ENCODE measurements at places on chromosomes 13 and 19.
A peak's percentile ranks its signal among the peaks of the same experiment; 100 is the strongest.

DNA sequence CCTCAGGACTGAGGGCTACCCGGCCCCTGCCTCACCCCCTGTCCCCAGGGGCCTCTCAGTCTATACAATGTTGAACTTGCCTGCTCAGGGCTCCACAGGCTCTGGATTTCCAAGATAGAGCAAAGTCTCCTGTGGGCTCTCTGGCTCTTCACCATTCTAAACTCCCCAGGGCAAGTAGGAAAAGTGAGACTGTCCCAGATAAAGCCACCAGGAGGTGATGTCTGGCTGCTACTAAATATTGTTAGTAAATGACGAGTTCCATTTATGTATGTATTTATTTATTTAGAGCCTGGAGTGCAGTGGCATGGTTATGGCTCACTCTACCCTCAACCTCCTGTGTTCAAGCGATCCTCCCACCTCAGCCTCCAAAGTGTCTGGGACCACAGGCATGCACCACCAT is 73.6 kb upstream of the SIAH3 start:
- DNase-seq = no peak

- no peak for DNase-seq
These were observed 4.8 kb downstream of the ZBTB7A start for GRCh38 chr19:4061683-4062418.

DNA sequence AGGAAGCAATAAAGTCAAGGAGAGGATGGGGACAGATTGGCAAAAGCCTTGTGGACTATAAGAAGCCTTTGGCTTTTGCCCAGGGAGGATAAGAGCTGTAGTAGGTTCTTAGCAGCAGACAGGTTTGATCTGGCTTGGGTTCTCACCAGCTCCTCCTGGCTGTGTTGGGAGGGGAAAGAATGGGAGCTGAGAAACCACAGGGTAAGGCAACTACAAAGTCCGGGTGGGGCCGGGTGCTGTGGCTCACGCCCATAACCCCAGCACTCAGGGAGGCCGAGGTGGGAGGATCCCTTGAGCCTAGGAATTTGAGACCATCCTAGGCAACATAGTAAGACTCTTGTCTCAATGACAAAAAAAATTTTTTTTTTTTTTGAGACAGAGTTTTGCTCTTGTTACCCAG is 20.6 kb downstream of the NECTIN2 start:
- DNase-seq = no peak

DNA sequence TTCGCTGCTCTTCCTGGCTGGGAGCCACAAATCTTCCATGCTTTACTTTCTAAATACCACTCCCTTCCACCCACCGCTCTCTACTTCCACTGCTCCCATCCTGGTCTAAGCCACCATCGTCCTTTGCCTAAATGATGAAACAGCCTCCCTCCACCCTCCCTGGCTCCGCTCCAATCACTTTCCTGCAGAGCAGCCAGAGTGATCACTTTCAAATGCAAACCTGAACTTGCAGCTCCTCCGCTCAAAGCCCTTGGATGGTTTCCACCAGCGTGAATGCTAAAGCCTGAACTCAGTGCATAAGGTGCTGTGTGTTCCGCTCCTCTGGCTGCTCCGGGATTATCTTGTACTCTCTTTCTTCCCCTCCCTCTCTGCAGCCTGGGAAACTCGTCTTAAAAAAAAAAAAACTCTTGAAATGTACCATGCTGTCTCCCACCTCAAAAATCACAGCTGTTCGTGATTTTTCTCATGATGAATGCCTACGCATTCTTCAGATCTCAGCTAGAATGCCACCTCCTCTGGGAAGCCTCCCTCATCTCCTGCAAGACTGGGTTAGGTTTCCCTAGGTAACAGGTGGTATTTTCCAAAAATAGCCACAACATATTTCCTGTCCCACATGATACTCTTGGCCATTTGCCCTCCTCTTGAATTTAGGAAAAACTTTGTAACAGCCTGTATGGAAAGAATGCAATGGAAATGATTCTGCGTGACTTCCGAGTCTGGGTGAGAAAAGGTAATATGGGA is 3.7 kb upstream of the SIN3B start:
- no peak for DNase-seq

DNA sequence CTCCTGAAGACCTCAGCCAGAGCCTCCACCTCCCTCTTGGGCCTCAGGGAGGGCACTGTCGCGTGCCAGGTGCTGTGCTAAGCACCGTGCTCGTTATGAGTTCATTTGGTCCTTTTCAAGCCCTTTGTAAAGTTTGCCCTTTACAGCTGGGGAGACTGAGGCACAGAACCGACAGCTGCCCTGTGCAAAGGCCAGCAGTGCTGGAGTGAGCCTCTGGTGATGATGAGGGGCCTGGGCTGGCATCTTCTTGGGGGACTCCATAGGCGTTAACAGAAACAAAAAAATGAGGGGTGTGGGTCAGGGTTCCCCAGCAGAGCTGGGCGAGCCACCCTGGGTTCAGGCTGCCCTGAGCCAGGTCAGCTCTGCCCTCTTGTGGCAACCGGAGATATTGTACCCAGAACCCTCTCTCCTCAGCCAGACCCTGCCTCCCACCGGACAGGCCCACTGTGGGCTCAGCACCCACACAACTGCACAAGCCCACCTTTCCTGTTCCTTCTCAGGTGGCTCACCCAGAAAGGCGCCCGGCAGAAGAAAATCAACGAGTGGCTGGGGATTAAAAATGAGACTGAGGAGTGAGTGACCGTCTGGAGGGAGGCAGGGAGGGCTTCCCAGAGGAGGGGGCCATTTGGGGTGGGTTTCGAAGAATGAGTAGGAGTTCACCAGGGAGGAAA is 5.5 kb upstream of the IFI30 start:
- DNase-seq = peak; percentile 48

DNA sequence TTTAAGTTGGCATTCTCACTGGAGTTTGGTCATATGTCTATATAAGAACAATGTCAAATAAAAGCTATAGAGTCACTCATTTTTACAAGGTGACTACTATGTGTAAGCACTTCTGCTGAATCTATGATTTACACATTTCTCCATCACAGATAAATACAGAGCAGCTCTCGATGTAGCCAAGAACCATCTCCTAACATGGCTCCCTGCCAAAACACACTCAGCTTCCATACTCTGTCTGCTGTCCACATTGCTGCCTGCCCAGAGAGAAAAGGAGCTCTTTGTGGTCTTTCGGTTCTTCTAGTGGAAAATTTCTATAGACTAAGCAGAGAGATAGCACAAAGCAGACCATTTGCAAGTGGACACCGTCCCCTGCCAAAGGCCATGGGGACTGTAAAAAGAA is 190.9 kb upstream of the KLF12 start:
- no peak for DNase-seq

GRCh38 chr19:39436350-39436716 is 584 bp upstream of the RPS16 start:
- DNase-seq = no peak

GRCh38 chr13:103471896-103472295 is 405.7 kb upstream of the SLC10A2 start:
- DNase-seq = no peak

DNA sequence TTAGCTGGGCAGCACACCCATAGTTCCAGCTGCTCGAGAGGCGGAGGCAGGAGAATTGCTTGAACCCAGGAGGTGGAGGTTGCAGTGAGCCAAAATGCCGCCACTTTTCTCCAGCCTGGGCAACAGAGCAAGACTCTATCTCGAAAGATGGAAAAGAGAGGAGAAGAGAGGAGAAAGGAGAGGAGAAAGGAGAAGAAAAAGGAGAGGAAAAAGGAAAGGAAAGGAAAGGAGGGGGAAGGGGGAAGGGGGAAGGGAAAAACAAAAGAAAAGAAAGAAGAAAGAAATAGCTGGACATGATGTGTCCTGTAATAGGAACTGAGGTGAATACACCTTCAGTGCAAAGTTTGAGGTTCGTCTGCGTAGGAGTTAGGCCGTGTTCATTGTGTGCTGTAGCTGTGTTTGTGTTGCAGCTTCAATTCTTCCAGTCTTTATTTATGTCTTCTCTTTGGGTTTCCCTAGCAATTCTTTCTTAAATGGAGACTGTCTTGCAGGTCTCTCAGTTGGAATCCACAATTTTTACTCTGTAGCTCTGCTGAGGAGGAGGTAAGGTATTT is 13.4 kb downstream of the ZNF607 start:
- no peak for DNase-seq

DNA sequence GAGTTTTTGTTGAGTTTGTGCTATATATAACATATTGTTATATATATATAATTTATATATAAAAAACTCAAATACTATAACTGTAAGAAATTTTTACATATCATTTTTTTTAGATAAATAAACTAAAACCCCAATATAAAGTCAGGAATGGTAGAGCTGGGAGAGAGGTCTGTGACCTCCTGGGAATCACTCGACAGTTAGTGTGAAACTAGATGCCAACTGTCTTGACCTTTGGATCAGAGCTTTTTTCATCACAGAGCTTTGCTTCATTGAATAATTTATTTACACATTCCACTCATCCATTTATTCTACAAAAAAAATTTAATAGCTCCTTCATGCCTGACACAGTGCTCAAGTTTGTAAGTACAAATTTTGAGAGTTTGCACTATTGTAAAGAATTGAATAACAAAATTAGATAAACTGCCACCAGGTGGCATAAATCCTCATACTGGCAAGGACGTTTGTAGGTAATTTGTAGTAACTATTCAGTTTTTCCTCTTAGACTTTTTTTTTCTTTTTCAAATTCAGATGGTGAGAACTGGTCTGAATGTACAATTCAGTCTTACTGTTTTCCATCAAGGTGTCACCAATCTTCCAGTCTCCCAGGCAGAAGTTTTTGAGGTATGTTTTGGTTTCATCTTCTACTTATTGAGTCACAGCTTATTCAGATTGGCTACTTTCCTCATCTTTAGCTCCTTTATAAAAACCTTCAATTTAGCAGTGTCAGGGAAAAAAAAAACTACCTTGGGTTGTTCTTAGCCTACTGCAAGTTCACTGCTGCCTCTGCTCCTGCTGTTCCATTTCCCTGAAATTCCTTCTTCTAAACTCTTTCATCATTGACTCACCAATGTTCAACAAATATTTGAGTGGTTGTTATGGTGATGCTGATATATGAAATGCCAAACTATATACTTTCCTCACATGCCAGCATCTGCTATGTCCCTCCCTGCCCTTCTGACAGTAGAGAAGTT is 28.7 kb downstream of the LACC1 start:
- no peak for DNase-seq

- DNase-seq = no peak
These were observed 27.9 kb upstream of the PARP4 start for GRCh38 chr13:24540236-24541126.

DNA sequence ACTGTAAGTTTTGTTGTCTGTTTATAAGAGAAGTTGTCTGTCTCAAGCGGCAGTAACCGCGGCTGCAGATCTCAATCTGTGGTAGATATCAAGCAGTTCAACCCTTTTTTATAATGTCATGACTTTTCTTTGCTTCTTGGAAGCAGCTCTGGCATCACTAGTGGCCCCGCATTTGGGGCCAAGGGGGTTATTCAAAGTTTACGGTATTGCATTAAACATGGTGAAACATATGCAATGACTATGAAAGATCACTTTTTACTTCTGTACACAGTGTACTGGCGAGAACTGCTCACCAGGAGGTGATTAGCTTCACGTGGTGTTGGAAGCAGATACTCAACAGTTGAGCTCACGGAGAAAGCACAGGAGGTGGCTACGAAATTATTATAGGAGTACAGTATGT is 4.6 kb upstream of the FFAR3 start:
- DNase-seq = no peak

DNA sequence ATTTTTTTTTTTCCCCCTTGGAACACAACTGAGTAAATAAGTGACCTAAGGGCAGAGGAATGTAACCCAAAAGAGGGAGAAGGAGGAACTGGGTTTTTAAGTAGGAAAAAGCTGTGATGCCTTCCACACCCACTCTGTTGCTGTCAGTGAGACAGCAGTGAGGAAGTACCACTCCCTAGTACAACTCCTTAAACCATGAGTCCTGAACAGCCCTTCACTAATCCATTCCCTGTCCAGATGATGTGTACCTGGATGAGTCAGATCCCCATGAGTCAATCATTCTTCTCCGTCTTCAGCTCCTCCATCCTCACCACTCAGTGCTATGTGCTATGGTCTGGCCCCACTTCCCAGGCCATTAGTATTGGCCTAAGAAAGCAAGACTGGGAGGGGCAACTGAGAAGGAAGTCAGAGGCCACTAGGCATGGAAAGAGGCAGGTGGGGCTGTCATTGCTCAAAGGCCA is 12.9 kb upstream of the CXCL17 start:
- no peak for DNase-seq

DNA sequence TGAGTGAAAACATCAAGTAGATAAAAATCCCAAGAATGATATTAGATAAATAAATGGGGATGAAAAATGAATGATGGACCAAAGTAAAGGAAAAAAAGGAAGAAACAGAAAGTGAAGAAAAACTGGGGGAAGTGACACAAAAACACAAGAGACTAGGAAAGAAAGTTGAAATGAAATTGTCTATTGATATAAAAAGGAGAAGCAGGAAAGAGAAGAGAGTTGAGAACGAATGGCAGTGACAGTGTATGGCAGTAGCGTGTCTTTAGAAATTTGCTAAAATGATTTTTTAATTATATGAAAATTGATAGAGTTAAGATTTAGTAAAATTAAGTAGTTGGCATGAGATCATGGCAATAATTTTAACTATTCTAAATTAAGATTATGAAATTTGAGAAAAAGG is 36.3 kb upstream of the SGCG start:
- DNase-seq = no peak

DNA sequence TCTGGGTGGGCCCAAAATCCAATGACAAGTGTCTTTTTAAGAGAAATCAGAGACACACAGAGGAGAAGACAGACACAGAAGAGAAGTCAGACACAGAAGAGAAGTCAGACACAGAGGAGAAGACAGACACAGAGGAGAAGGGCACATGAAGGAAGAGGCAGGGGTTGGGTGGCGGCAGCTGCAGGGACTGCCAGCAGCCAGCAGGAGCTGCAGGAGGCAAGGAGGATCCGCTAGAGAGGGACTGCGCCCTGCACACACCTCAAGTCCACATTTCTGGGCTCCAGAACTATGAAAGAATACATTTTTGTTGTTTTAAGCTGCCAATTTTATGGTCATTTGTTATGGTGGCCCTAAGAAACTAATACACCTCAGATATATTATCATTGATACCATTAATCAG is 140.6 kb downstream of the ZIC5 start:
- DNase-seq = no peak

DNA sequence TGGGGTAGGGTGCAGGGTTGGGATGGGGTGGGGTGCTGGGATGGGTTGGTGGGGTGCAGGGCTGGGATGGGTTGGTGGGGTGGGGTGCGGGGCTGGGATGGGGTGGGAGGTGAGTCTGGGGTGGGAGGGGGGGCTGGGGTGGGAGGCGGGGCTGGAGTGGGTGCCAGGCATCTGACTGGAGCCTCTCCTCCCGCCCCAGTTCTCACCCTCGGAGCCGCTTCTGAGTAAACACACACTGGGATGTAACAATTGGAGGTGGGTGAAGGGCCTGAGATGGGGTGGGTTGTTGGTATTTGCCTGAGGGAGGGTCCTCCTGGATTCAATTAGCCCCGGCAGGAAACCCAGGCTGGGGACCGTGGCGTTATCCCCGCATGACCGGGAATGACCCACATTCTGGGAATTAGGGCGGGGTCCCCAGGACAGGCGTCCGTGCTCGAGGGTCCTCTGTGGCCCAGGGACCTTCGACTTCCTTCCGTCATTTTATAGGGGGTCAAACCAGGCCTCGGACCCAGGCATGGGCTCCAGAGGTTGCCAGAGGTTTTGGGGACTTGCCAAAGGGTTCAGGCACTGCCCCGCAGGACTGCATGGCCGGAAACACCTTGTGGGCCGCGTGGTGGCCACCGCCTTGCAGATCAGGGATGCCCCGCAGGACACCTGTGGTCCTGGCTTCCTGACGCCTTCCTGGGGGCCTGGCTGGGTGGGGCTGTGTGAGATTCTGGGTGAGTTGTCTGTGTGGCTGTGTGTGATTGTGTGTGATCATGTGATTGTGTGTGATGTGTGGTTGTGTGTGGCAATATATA is 1.4 kb downstream of the TMPRSS9 start:
- DNase-seq = no peak
